ENCODE measurements at places on chromosomes 2 and 18. TPM values are rescaled to one million over a fixed set of nuclear protein-coding genes. Genes with fewer than 3 reads are reported as not detected.
A peak's percentile ranks its signal among the peaks of the same experiment; 100 is the strongest.

Gene COL4A4
- not detected for polyA plus RNA-seq

Gene FEV
- polyA plus RNA-seq = not detected

Gene HTRA2
- polyA plus RNA-seq = 54.1 TPM

DNA sequence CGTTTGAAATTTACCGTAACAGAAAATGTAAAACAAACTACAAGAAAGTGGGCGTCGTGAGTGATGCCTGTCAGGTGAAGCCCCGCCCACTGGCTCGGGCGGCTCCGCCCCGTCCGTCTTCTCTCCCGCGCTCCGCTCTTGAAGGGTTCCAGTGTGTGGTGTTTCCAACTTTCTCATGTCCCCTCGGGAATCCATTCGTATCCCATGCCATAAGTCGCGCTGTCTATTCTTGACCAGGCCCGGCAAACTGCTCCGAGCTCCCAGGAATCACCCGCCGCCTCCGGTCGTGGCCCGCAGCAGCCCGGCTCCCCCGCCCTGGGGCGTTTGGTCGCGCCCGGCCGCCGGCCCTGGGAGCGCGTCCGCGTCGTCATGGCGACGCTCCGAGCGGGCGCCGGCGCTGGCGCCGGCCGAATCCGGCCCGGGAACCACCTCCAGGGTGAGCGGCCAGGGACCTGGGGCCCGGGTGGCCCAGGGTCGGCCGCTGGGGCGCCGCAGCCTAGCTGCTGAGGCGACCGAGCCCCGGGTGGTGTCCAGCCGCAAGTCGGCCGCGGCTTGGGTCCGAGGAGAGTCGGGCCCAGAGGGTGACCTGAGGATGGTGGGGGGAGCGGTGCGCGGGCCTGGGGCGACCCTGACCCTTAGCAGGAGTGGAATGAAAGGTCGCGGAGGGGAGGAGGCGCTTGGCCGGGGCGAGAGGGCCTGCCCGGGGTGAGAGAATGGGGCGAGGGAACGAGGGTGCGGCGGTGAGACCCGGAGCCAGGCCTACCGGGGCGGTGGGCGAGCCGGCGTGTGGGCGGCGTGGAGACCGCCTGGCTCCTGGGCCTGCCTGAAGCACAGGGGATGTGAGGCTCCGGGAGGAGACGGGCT is at the start of gene CFAP221:
Gene CFAP221, plus strand, starts transcription at position 375 of the 864 bp plus-strand sequence. CDS start 1,683 bp downstream, outside the sequence.
- peak; percentile 78 for DNase-seq

Gene PNKD
- polyA plus RNA-seq = 88.3 TPM

DNA sequence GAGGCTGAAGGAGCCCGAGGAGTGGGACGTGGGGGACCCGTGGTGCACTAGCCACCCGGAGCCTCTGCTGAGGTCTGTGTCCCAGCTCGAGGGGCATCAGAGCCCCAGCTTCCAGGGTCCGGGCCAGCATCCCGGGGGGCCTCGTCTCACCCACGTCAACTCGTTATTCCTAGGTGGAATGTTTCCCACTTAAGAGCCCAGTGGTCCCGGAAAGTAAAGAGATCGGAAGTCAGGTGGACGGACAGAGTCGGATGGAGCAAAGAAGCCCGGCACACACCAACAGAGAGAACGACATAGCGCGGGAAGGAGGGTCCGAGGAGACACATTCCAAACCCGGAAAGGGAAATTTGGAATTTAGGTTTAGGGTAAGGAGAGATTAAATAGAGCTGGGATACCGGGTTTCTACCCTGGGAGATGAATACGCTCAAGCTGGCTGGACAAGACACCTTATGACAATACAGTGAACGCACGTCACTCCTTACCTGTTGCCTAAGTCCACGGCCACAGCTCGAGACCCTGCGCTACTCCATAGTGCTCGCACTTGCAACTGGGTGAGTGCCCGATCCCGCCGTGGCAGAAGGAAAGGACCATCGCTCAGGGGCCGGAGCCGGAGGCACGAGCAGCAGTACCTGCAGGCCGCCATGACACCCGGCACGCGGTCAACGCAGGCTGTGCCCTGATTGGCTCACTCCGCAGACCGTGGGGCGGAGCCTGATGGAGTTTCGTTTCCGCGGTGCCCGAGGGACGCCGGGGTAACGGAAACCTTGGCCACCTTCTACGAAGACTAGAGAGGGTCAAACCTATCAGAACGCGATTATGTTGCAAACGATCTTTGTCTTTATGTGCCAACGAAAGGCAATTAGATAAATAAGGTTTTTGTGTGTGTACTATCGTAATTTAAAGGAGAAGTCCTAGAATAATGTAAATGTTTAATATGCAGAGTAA is at the start of gene PNPT1:
Gene PNPT1, minus strand, starts transcription at position 664 of the 945 bp plus-strand sequence. Its CDS starts 21 bp downstream, at position 643.
- peak; percentile 94 for DNase-seq

DNA sequence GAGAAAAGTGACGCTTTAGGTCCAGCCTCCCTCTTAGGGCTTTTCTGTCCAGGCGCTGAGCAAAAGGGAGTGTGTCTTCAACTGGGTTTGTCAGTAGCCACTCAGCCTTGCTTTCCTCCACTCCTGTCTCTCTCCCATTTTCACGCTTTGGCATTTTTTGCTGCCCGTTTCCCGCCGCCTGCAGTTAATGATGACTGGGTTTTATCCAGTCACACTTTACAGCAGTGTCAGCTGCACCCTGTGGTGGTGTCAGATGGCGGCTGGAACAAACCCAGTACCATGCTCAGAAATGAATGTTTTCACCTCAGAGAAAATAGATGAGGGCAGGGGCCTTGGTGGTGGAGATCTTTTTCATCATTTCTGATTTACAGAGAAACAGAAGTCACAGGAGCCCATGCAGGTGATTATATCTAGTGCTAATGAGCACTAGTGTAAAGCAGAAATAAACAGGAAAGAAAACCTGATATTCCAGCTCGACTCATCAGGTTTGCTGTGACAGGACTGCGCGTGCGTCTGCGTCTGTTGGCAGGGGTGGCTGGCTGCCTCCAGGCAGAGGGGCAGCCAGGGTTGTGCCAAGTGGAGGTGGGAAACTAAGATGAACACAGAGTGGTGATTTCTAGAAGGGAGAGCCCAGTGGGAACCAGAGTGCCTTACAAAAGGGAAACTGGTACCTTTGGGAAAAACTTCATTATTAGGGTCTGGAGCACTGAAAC is 139.9 kb downstream of the TANC1 start:
- DNase-seq = no peak

Gene NEU2
- polyA plus RNA-seq = not detected

Gene PMAIP1
- polyA plus RNA-seq = 7.3 TPM

Gene LRRTM4
- not detected for polyA plus RNA-seq

DNA sequence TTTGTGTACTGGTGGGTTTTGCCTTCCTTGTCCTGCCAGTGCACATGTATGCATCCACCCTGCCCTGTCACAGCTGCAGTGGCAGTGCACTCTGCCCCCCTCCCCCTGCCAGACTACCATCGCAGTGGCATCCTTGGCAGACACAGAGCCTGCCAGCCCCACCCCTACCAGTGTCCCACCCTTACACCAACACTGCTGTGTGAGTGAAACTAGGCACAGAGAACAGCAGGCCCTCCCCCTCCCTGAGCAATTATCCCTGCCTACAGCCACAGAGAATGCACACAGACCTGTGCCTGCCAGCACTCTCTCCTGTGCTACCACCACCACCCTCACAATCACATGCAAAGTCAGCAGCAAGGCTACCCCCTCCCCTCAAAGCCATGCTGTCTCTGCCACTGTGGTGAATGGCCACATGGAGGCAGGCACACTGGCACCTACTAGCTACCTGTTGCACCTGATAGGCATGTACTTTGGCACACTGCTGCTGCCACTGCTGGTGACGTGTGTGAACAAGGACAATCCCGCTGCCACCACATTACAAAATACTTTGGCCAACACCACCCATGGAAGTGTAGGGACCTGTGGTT is 239.8 kb downstream of the CALCRL start:
- DNase-seq = no peak

- DNase-seq = no peak
These were observed 311.3 kb downstream of the MYCN start for GRCh38 chr2:16251511-16252225.

DNA sequence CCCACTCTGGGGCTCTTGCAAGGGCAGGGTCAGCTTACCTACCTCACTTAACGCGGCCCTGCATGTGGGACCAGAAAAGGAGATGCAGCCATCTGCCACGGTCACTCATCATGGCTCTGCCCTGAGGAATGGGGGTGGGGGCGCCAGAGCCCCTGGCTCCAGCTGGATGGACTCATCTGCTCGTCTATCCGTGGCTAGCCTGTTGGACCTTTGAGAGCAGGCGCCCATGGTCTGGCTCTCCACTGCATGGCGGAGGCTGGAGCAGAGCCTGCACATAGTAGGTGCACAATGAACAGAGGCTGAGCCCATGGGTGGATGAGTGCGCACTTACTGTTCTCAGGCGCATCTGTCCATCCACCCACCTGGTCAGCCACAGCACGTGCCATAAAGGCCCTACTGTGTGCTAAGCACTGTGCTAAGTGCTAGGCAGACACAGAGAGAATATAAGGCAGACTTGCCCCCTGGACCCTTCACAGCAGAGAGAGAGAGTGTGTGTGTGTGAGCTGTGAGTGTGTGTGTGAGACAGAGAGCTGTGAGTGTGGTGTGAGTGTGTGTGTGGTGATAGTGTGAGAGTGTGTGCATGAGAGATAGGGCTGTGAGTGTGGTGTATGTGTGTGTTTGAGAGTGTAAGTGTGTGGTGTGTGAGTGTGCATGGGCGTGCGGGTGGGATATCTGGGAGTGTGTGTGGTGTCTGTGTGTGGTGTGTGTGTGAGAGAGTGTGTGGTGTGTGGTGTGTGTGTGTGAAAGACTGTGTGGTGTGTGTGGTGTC is 151.3 kb downstream of the TFCP2L1 start:
- DNase-seq = no peak

Gene GALNT5
- polyA plus RNA-seq = not detected

- no peak for DNase-seq
These were observed 504.8 kb upstream of the KLHL29 start for GRCh38 chr2:22880161-22880560.

DNA sequence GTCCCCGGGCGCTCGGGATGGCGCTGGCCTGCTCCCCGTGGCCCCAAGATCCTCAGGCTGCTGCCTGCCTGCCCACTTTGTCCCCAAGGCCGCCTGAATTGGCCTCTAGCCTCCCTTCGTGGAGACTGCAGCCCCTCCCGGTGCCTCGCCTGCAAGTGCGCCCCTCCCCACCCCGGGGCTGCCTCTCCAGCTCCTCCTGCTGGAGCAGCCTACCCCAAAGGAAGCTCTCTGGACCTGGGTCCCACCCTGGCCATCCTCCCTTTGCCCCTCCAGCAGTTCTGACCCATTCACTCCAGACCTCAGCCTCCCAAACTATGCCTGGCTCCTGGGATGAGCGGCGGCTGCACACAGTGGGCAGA is 6.2 kb downstream of the ESPNL start:
- no peak for DNase-seq

- DNase-seq = no peak
These were observed 6.1 kb upstream of the OTOF start for GRCh38 chr2:26483957-26484565.

Gene SERPINB11
- polyA plus RNA-seq = not detected

GRCh38 chr2:233940376-233941276 is 23.5 kb downstream of the TRPM8 start:
- DNase-seq = no peak

- no peak for DNase-seq
These were observed 786.3 kb upstream of the FSHR start for GRCh38 chr2:49940626-49941025.

GRCh38 chr2:197500503-197501131 is 438 bp downstream of the HSPE1 start:
- peak; percentile 62 for DNase-seq

DNA sequence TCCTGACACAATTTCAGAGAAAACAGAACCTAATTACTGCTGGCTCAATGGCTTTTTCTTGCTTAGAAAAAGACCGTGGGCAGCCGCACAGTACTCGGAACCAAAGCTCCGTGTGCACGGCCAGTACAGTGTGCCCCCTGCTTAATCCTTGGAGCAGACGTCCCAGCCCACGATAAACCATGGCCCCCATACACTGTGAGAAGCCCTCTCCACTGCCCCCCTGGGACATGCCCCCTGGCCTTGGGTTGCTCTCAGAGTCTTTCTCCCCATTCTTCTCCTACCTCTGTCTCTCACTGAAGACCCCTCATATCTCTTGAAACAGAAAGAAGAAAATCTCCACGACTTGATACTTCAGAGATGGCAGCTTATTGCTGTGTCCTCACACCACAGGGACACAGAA is 44.0 kb downstream of the CYP26B1 start:
- no peak for DNase-seq

GRCh38 chr18:58412844-58413666 is 215.8 kb downstream of the ALPK2 start:
- DNase-seq = no peak

DNA sequence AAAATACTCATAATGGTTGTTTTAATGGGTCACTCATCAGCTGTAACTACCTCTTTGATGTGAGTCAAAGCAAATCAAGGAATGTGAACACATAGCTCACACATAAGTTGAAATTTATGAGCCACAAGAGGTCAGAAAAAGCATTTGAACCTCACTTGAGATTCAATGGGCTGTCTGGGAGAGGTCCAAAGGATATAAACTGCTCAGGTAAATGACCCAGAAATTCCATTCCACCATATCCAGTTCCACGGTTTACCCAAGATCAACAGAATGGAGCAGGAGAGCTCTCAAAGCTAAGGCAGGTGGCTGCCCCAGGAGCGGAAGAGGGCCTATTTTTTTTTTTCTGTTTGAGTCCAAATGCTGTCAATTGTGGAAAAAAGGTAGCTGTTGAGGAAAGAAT is 464.1 kb downstream of the TNS1 start:
- DNase-seq = no peak

- no peak for DNase-seq
These were observed 4.5 kb upstream of the PUM2 start for GRCh38 chr2:20355131-20355530.

Gene PIEZO2
- 1.7 TPM for polyA plus RNA-seq

DNA sequence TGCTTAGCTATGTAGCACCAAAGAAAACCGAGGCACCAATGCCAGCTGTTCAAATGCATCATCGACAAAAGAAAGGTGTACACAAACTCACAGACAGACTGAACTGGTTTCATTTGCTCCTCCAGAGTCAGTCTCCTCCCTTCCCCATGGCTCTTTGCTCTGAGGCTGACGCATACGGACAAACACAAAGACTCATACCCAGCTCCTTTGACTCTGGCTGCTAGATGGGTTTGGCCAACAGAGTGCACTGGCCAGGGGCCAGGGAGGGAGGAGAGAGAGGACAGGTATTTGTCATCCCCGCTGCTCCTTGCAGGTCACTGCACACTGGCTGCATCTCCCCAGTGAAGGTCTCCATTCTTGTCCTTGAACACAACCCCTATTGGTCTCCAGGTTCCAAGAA is 40.7 kb downstream of the DNER start:
- DNase-seq = no peak

GRCh38 chr2:174778085-174778981 is 14.1 kb upstream of the CHRNA1 start:
- DNase-seq = no peak

GRCh38 chr2:69054431-69054830 is 41.5 kb downstream of the ANTXR1 start:
- DNase-seq = no peak

- DNase-seq = no peak
These were observed 96.2 kb downstream of the TPO start for GRCh38 chr2:1509271-1510065.

Gene AGAP1
- polyA plus RNA-seq = 10.2 TPM

Gene DSG4
- polyA plus RNA-seq = not detected

- no peak for DNase-seq
These were observed 112.7 kb upstream of the DLX2 start for GRCh38 chr2:172215172-172215935.

Measured in endothelial cell of umbilical vein (primary cell).